ENCODE measurements at places on chromosomes 6 and 20. TPM values are rescaled to one million over a fixed set of nuclear protein-coding genes. Genes with fewer than 3 reads are reported as not detected.

INSM1 gene
- polyA plus RNA-seq: 8.2 TPM

ASIP gene
- 0.27 TPM for polyA plus RNA-seq

C20orf202 gene
- 4.7 TPM for polyA plus RNA-seq

PRICKLE4 gene
- 3.7 TPM for polyA plus RNA-seq

EYS gene
- 0.76 TPM for polyA plus RNA-seq

RIPOR3 gene
- 9.3 TPM for polyA plus RNA-seq

TINAG gene
- polyA plus RNA-seq: 23.7 TPM

FAXC gene
- 4.9 TPM for polyA plus RNA-seq

EBF4 gene
- polyA plus RNA-seq: 12.2 TPM

MYH7B gene
- polyA plus RNA-seq: 0.46 TPM

LCA5 gene
- 4.0 TPM for polyA plus RNA-seq

RFX6 gene
- polyA plus RNA-seq: 8.6 TPM

WFDC5 gene
- not detected for polyA plus RNA-seq
